ENCODE measurements at places on chromosomes 5 and 9. TPM values are rescaled to one million over a fixed set of nuclear protein-coding genes. Genes with fewer than 3 reads are reported as not detected.

LCP2 gene
- not detected for polyA plus RNA-seq

HRCT1 gene
- polyA plus RNA-seq, result not detected

SURF2 gene
- 21.2 TPM for polyA plus RNA-seq

EIF4E1B gene
- polyA plus RNA-seq, result not detected

PCDHB7 gene
- not detected for polyA plus RNA-seq

QSOX2 gene
- polyA plus RNA-seq, result 11.9 TPM

CSF2 gene
- polyA plus RNA-seq, result 7.2 TPM

BRINP1 gene
- 0.52 TPM for polyA plus RNA-seq

MYOT gene
- polyA plus RNA-seq, result 0.55 TPM

DNA sequence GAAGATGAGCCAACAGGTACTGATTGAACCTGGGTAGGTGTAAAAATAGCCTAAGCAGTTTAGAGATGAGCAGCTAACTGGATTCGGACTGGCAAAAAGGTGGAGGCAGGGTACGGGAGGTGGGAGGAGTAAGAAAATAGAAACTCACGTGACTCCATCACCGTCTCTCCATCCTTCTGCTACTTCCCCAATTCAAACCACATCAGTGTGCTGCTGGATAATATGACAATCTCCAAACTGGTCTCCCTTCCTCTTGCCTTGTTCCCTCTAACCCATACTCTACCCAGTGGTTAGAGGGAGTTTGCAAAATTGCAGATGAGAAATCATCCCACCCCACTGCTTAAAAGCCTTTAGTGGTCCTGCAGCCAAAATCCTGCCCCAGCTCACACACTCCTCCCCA is 42.7 kb downstream of the RIGI start:
- no peak overlapping the region for H3K27ac ChIP-seq
- DNase-seq, result no peak
- peaks cover 6% of the 10 kb centered on the region for H3K4me1 ChIP-seq

- no peak for DNase-seq
- no peaks in the 10 kb centered on the region for H3K27me3 ChIP-seq
- peaks cover 28% of the 10 kb centered on the region for H3K36me3 ChIP-seq
Observed at GRCh38 chr5:14357441-14357840, 214.3 kb downstream of the TRIO start.

- DNase-seq, result no peak
- no peaks in the 10 kb centered on the region for H3K27me3 ChIP-seq
- peak overlapping the region; percentile 77 for H3K27ac ChIP-seq
Observed at GRCh38 chr5:138353560-138354080, 1.1 kb downstream of the KDM3B start.

DNA sequence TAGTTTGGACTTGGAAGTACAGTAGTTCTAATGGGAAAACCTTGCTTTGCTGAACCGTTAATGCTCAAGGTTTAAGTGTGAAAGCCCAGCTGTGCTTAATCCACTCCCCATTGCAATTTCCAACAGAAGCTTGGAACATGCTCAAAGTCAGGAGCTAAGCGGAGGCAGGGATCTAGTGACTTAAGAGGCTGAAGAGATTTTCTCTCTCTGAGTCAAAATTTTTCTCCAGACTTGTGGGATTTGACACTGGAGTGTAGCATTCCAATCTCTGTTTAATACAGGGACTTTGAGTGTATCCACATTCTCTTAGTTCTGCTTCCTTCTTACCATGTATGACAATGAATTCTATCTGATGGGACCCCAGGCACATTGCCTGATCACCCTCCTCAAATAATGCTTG is 471.8 kb downstream of the KIF4B start:
- H3K27me3 ChIP-seq, result no peaks in the 10 kb centered on the region
- H3K27ac ChIP-seq, result no peak overlapping the region
- no peak overlapping the region for H3K4me3 ChIP-seq
- no peak for DNase-seq

- no peak overlapping the region for H3K4me3 ChIP-seq
- no peak overlapping the region for H3K27ac ChIP-seq
- H3K36me3 ChIP-seq, result no peaks in the 10 kb centered on the region
- no peak for DNase-seq
- no peaks in the 10 kb centered on the region for H3K27me3 ChIP-seq
- H3K4me1 ChIP-seq, result no peaks in the 10 kb centered on the region
Observed at GRCh38 chr5:152221721-152222629, 183.1 kb downstream of the NMUR2 start.

DNA sequence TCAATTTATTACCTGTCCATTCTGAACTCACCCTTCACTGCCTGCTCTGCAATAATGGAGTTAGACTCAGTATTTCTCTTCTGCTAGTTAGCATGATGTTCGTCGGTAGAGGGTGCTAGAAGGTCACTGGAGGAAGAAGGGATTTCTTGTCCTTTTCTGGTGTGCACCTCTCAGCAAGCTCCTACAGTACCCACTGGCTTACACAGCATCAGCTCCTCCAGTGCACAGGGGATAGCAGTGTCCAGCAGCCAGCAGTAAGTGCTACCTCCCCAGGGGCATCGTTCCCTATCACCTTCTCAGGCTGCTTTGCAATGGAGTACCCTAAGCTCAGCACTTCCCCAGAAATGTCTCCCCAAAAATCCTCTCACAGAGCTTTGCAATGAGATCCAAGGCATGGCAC is 45.9 kb upstream of the APC start:
- H3K27me3 ChIP-seq, result no peaks in the 10 kb centered on the region
- H3K36me3 ChIP-seq, result no peaks in the 10 kb centered on the region
- peaks cover 4% of the 10 kb centered on the region for H3K4me1 ChIP-seq
- DNase-seq, result no peak

DNA sequence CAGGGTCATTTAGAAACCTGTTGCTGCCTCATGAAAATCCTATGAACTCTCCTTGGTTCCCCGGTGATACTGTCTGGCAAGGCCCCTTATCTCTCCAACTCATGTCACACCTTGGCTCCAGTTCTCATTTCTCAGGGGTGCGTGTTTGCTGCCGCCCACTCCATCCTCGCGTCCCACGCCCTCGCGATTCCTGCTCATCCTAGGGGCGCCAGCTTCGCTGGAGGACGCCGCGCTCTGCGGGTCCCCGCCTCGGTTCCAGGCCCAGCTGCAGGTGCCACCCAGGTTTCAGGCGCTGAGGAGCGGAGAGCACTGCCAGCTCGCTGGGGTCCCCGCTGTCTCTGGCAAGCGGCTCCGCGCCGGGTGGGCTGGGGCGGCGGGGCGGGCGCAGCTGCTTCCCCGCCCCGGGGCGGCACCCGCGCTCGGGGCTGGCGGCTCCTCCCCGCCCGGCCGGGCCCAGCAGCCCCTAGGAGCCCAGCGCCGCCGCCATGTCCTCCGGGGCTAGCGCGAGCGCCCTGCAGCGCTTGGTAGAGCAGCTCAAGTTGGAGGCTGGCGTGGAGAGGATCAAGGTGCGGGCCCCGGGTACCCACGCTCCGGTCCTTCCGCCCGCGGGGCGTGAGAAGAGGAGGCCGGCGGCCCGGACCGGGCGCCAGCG is at the start of gene GNG10:
TSS of gene GNG10 (plus strand) at position 456 of the 652 bp plus-strand sequence. CDS start at position 486, 30 bp downstream.
- H3K4me1 ChIP-seq, result peaks cover 19% of the 10 kb centered on the region
- peak within 1 kb of the TSS; percentile 52 for H3K27ac ChIP-seq
- H3K36me3 ChIP-seq, result no peaks in the 10 kb centered on the region

- H3K36me3 ChIP-seq, result no peaks in the 10 kb centered on the region
- H3K4me1 ChIP-seq, result no peaks in the 10 kb centered on the region
- H3K27ac ChIP-seq, result no peak overlapping the region
Observed at GRCh38 chr5:133906303-133906702, 62.1 kb downstream of the C5orf15 start.

GRCh38 chr5:147995846-147996245 is 67.9 kb upstream of the SPINK5 start:
- no peaks in the 10 kb centered on the region for H3K36me3 ChIP-seq
- no peaks in the 10 kb centered on the region for H3K4me1 ChIP-seq
- DNase-seq, result no peak
- H3K27ac ChIP-seq, result no peak overlapping the region

DNA sequence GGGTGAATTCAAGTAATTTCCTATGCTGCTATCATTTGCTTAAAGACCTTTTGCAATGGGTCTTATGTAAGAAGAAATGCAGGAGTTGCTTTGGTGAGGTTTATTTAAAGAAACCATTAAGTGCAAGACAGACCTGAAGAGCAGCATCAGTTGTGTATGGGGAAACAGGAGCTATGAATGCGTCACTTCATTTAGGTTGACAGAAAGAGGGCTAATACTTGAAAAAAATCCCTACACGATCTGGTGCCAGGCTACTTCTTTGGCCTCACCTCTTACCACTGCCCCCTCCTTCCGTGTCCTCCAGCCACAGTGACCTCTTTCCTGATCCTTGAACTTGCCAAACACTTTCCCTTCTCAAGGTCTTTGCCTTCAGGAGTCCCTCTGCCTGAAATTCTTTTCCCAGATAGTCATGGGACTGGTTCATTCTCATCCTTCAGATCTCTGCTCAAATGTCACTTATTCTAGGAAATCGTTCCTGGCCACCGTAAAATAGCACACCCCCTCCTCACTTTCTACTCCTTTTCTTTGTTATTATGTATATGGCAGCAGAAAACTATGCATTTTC is 1.4 kb upstream of the JAK2 start:
- H3K4me1 ChIP-seq, result peaks cover 26% of the 10 kb centered on the region
- peak overlapping the region; percentile 87 for H3K27ac ChIP-seq
- no peaks in the 10 kb centered on the region for H3K36me3 ChIP-seq
- no peak for DNase-seq
- H3K4me3 ChIP-seq, result peak overlapping the region; percentile 86
- H3K27me3 ChIP-seq, result no peaks in the 10 kb centered on the region

GRCh38 chr5:56567278-56567677 is 248.1 kb upstream of the MAP3K1 start:
- no peaks in the 10 kb centered on the region for H3K36me3 ChIP-seq
- no peak for DNase-seq
- H3K4me3 ChIP-seq, result no peak overlapping the region

- no peak for DNase-seq
- H3K27ac ChIP-seq, result no peak overlapping the region
- H3K4me3 ChIP-seq, result no peak overlapping the region
- no peaks in the 10 kb centered on the region for H3K27me3 ChIP-seq
Observed at GRCh38 chr5:62326302-62326701, 20.3 kb downstream of the KIF2A start.

DNA sequence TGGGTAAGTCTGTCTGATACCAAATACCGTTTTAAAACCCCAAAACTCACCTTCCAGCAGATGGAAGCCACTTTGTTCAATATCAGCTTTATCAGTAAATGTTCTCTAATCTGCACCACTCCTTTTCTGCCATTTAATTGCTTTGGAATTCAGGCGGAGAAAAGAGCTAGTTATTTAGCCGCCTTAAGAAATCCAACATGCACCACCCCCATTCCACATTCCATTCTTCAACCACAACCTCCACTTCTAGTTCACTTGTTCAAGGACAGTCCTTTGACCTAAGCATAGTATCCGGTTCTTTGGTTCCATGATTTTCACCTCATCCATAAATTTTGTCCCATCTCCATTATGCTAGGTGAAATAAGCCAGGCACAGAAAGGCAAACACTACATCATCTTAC is 240.1 kb downstream of the DNAH5 start:
- no peak overlapping the region for H3K4me3 ChIP-seq
- H3K4me1 ChIP-seq, result no peaks in the 10 kb centered on the region
- no peak for DNase-seq
- no peaks in the 10 kb centered on the region for H3K27me3 ChIP-seq
- H3K36me3 ChIP-seq, result no peaks in the 10 kb centered on the region

DNA sequence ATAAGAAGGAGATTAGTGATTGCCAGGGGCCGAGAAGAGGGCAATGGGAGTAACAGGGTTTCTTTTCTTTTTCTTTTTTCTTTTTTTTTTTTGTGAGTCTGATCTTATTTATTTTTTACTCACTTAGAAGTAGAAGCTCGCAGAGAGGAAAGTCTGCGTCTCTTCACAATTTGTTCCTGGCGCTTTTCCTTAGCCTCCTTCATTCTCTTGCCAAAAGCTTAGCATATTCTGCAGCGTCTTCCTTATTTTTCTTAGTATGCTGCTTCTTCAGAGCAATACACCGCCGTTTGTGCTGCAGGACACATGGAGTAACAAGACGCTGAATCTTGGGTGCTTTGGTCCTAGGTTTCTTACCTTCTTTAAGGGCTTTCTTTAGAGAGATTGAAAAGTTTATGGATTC is 30.3 kb upstream of the DENND4C start:
- DNase-seq, result no peak
- H3K36me3 ChIP-seq, result no peaks in the 10 kb centered on the region
- no peak overlapping the region for H3K27ac ChIP-seq
- no peaks in the 10 kb centered on the region for H3K4me1 ChIP-seq
- no peaks in the 10 kb centered on the region for H3K27me3 ChIP-seq

DNA sequence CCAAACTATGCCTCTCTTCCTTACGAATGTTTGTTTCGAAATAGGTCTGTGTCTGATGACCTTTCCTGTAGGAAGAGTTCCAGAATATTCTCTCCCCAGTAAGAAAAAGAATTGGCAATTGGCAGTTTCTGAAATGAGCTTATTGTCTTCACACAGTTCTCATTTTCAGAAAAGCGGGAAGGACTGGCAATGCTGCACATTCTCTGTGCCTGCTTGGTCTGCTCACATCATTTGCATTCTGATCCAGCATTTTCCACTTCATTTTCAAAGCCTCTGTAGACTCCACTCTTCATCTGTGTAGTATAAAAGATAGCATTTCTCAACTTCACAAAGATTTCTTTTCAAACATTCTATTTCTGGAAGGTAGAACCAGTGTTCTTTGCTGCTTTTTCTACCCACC is 120.6 kb upstream of the CCDC112 start:
- DNase-seq, result no peak
- peaks cover 27% of the 10 kb centered on the region for H3K4me1 ChIP-seq
- no peaks in the 10 kb centered on the region for H3K27me3 ChIP-seq
- no peaks in the 10 kb centered on the region for H3K36me3 ChIP-seq
- H3K4me3 ChIP-seq, result no peak overlapping the region

GRCh38 chr9:123174079-123174478 is 94.3 kb downstream of the STRBP start:
- DNase-seq, result no peak
- H3K27ac ChIP-seq, result no peak overlapping the region
- no peaks in the 10 kb centered on the region for H3K27me3 ChIP-seq
- no peaks in the 10 kb centered on the region for H3K36me3 ChIP-seq
- H3K4me1 ChIP-seq, result peaks cover 6% of the 10 kb centered on the region
- no peak overlapping the region for H3K4me3 ChIP-seq

DNA sequence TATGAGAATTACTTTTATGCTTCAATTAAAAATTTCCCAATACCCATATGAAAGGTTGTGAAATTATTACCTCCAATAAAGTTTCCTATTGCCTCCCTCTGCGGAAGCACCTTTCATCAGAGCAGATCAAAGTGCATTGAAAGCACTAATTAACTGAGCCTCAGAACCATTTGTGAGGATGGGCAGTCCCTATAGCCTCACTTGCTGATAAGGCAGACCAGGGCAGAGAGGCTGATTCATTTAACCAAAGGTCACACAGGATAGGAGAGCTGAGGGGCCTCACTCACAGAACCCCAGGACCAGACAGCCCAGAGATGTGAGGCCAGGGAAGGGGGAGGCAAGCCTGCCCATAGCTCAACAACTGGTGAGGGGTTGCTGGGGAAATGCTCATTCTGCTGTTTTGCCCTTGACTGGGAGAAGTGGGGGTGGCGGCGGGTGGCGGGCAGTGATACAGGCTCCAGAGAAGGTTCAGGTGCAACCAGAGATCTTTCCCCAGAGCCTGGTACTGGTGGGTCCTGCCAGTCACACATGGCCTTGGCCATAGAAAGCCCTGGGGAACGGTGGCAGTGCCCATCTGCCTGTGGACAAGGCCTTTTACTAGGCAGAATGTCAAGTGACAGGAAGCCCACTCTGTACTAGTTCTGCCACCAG is 57.9 kb downstream of the MACROH2A1 start:
- peaks cover 60% of the 10 kb centered on the region for H3K36me3 ChIP-seq
- H3K27me3 ChIP-seq, result no peaks in the 10 kb centered on the region
- no peak for DNase-seq
- no peak overlapping the region for H3K4me3 ChIP-seq

All from keratinocyte (primary cell).